Stimulated activated CD4-positive, alpha-beta T cell treated with anti-CD3 and anti-CD28 coated beads, Interleukin-2, amount 100 ng/mL, for 24 hours (primary cell): ENCODE measurements at places on chromosomes 2 and 18.

DNA sequence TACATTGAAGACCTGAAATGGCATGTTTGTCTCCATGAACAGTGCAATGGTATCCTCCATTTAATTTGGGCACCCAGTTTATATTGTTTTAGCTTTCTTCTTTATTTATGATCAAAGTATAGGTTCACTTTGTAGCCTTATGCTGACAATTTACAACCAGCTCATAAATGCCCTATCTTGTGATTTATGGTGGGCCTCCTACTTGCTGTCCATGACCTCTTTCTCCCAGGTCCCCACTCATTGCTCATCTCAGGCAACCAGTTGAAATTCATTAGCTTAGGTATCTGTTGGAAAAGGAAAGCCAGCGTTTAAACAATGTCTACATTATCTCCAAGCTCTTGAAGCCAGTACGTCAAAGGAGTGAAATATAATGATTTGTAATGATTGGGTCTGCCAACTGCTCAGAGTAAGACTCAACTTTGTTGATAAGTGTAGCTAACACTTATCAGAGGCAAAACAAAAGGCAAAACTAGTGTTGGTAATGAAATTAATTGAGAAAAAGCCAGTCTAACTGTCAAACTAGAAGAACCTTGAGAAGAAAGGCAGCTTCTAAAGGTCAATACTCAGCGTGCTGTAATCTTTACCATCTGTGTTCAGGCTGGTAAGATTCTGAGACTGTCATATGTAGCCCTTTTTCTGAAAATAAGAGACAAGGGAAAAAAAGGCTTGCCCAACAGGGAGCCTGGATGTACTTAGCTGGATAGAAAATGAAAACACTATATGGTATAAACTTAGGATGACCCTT is 695.9 kb downstream of the EPHA4 start:
- DNase-seq, result no peak

- DNase-seq, result no peak
Measured at GRCh38 chr2:98463988-98464771, 19.5 kb downstream of the INPP4A start.

DNA sequence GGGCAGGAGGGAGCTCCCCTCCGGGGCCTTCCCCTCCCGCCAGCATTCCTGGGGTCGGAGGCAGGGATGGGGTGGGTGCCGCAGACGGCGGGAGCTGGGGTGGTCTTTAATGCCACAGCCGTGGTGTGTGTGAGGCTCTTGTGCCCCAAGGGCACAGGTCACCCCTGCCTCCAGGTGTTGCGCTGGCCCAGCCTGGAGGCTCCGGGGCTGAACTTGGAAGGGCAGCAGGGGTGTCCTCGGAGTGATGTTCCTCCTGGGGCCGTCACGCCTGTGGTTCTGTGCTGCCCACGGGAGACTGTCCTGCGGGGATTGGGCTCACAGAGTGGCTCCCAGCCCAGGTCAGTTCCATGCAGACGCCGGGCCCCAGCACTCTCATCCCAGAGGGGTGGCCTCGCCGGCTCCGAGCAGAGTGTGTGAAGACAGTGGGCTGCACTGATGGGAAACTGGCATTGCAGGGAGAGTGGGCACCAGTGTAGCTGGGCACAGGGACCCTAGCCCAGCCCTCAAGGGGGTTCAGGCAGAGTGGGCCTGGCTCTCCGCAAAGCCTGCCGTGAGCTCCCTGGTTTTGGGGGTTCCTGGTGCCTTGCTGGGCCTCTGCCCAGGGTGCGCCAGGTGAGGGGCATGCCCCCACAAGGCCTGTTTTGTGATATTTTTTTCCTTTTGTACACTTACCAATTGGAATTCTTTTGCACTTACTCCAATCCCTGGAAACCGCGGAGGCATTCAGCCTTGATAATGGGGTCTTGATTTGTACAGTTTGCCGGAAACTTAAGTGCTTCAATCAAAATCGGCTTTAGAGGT is 56.7 kb downstream of the NFATC1 start:
- DNase-seq, result no peak

DNA sequence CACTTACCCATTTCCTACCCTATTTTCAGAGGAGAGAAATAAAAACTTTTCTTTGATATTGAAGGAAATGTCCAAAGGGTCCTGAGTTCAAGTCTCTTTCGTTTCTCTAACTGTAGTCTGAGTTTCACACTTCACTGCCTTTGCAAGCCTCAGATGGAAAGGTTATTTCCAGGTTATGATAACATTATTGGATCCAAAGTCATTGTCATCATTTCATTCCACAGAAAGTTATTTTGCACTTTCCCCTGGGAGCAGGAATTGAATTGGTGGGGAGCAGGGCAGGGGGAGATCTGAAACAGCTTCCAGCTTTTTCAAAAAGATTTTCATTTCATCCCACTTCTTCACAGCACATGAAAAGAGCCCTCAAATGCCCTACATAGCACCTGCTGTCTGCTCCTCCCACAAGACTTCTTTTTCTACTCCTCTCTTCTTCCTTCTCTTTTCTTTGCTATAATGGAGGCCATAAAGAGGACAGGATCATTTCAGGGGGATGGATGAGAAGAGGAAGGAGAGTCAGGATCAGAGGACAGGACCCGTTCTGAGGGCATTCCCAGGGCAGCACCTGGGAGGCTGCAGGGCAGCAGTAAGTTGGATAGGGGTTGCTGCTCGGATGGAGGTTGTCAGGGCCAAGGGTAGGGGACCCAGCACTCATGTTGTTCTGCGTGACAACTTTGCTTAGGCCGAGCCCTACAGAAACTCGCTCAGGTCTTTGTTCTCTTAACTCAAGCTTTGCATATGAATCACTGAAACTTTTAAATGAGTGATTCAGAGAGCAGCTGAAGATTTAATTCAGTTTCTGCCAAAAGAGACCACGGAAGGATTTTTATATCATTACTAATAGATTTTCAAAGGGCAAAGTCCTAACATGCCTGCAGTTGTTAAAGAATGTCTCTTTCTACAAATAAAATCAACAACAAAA is 11.4 kb upstream of the GALNT5 start:
- DNase-seq, result peak; percentile 30

GRCh38 chr2:205868773-205869333 is 186.6 kb downstream of the NRP2 start:
- no peak for DNase-seq

GRCh38 chr18:9599328-9599727 is 15.0 kb downstream of the PPP4R1 start:
- no peak for DNase-seq

GRCh38 chr2:186827411-186827810 is 21.6 kb downstream of the ZSWIM2 start:
- DNase-seq, result no peak

DNA sequence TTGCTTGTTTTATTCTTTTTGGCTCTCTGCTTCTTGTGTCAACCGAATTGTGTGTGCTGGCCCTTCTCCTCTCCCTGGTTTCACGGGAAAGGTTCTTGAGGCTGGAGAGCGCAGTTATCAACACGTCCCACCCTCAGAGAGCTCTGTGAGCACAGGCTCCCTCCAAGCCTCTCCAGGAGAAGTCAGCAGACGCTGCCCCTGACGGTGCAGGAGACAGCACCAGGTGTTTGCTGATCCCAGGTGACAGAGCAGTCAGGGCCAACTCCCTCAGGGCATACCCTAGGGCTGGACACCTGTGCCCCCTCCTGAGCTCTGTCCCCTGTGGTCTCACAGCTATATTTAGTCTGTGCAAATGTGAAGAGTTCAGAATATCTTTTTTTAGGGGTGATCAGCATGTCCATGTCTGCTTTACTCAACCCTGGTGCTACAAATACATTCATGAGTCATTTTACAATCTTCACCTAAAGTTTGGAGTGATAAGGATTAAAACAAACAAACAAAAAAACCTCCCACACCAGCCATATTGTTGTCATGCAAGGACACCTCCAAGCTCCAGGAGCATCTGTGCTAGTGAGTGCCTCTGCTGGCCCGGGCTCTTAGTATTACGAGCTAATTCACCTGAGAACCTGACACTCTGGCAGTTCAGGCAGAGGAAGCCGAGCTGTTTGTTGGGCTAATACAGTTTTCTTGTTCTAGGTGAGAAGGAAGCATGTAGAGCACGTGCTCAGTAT is 65.9 kb upstream of the TMEM200C start:
- no peak for DNase-seq

DNA sequence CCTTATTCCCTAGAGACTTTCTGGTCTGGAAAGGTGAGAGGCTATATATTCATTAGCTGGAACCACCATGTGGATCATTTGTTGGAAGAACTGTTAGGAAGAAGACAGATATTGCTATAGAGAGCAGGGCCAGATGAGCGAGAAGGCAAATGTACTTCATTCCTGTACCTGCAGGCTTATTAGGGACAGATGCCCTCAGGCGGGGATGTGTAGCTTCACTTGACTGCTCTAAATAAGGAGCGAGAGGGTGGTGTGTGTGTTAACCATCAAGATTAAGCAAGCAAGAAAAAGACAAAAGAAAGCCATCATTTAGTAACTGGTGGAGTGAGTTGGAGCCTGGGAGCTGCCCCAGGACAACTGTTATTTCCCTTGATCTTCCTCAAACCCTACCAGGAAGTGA is 36.4 kb downstream of the NEDD4L start:
- no peak for DNase-seq

GRCh38 chr18:41077076-41077475 is 878.0 kb upstream of the PIK3C3 start:
- no peak for DNase-seq

- DNase-seq, result peak; percentile 20
Measured at GRCh38 chr2:238003234-238004031, 36.6 kb downstream of the UBE2F start.

DNA sequence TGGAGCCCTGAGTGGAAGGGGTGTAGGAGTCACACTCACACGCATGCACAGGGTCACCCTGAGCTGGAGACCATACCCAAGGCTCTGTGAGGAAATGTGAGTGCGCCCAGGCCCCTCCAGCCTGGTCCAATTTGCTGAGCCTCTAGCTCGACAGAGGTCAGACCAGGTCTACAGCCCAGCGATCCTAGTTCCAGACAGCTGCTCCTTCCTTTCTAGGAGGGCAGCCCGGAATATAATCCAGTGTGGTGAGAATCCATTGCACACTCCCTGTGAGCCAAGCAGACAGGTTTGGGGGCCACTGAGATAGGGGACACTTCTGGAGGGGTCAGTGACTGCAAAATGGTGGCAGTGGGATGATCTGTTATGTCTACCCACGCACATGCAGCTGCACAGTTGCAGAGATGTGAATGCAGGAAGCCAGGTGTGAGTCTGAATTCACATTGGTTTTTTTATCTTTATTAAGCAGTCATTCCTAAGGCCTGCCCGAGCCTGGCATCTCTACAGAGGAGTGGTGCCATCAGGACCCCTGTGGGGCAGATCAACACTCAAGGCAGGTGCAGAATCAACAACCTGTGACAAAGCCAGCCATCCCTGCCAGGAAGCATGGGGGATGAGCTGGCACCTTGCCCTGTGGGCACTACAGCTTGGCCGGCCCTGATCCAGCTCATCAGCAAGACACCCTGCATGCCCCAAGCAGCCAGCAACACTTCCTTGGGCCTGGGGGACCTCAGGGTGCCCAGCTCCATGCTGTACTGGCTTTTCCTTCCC is at the start of gene GPR148:
Gene GPR148 (plus strand): TSS at position 522 of the 768 bp plus-strand sequence. CDS start 82 bp downstream, at position 604.
- DNase-seq, result no peak

DNA sequence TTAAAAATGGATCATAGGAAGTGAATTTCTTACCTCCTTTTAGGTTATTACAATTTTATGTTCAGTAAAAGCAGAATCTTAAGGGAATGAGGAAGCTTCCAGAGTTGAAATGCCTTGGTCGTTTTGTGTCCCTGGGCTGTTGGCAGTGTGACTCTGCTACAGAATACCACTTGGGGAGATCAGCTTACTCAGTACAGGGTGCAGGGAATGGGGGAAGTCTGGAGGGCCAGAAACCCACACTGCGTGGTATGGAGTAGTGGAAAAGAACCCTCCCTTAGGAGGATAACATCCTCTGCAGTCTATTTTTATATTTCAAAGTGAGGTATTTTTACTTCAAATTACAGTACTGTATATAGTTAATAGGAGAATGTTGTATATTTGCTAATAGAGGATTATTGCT is 51.1 kb downstream of the R3HDM1 start:
- no peak for DNase-seq

GRCh38 chr2:230693411-230693810 is 19.2 kb upstream of the CAB39 start:
- DNase-seq, result no peak

GRCh38 chr18:1392865-1393734 is 488.4 kb downstream of the ADCYAP1 start:
- DNase-seq, result no peak

- DNase-seq, result no peak
Measured at GRCh38 chr2:189221811-189222467, 42.4 kb upstream of the COL5A2 start.

GRCh38 chr2:231932985-231933915 is 7.1 kb upstream of the NPPC start:
- no peak for DNase-seq

DNA sequence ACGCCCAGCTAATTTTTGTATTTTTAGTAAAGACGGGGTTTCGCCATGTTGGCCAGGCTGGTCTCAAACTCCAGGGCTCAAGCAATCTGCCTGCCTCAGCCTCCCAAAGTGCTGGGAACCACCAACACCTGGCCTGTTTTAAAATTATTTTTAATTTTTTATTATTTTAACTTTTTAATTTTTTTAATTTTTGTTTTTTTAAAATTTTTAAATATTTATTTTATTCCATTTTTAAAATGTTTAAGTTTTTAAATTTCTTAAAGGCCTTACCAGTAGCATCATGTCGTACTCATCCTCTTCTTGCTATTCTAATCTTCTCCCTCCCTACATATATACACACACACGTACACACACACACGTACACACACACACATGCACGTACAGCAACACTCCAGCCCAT is 1.4 kb downstream of the LYG1 start:
- DNase-seq, result no peak

DNA sequence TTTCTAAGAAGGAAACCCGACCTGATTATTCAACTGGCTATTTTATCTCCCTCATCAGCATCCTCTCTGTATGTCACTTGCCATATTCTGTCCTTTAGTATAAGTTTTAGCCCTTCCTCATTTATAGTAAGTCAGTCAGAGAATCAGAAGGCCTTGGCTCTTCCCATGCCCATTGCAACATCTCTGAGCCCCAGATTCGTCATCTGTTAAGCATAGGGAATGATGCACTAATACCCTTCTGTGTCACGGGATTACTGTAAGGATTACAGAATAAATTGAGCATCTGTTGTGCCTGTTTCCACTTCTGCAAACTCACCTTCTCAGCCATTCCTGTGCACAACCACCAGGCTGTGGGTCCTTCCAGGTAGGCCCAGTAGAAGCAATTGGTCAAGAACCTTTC is 258.1 kb upstream of the RAB12 start:
- no peak for DNase-seq

GRCh38 chr2:144605231-144605840 is 85.4 kb upstream of the ZEB2 start:
- DNase-seq, result no peak

DNA sequence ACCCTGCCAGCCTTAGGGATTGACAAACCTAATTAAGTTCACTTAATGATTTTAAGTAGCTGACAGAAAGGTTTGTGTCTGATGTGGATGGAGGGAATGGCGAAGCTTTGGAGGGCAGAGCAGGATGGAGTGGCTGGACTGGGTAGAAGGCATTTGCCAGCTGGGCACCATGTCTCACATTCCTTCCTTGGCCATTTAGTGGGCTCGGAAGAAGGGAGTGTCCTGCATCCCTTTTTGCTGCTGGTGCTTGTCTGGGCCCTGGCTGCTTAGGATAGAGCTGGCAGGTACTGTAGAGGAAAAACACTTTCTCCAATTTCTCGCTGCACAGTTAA is 166.7 kb downstream of the CLIP4 start:
- DNase-seq, result no peak

- no peak for DNase-seq
Measured at GRCh38 chr2:188701836-188702235, 272.3 kb upstream of the COL3A1 start.

GRCh38 chr2:136012315-136012714 is 26.9 kb upstream of the DARS1 start:
- DNase-seq, result no peak
